ENCODE measurements at places on chromosomes 6 and 20.
A peak's percentile ranks its signal among the peaks of the same experiment; 100 is the strongest.

DNA sequence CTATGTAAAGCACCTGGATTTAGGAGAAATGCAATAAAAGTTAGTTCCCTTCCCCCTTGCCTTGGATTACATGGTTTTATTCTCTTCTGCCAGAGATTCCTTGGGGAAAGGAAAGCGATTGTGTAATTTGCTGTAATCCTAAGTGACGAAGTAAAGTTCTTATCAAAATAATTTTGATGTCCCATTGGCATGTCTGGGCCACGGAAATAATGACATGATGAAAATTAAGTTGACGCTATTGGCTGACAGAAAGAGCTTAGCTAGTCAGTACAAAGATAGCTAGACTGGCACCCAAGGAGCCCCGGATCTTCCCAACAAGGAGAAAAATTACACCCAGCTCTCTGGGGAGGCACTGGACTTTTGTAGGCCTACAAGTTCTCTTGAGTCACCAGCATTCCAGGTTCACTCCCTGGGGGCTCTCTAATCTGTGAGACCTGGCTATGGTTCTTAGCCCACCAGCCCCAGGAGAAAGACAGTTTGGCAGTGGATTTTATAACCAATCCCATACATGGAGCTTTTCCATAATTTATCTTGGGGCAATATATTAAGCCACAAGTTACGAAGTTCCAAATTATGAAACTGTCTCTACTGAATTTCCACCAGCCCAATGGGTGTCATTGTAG, 59.9 kb downstream of the FOXA2 start:
- no peak for DNase-seq

DNA sequence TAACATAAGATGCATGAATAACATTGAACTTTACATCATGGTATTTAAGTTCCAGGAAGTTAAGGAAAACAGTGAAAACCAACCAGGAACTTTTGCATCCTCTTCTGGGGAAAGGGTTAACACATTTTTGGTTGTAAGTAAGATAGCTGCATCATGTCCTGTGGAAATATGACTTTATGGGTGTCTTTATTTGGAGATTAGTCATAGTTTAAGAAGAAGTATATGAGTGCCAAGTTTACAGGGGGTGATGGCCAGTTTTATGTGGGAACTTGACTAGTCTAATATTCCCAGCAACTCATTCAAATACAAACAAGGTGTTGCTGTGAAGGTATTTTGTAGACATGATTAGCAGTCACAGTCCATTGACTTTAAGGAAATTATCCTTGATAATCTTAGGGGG, 78.0 kb downstream of the PDE10A start:
- no peak for DNase-seq

DNA sequence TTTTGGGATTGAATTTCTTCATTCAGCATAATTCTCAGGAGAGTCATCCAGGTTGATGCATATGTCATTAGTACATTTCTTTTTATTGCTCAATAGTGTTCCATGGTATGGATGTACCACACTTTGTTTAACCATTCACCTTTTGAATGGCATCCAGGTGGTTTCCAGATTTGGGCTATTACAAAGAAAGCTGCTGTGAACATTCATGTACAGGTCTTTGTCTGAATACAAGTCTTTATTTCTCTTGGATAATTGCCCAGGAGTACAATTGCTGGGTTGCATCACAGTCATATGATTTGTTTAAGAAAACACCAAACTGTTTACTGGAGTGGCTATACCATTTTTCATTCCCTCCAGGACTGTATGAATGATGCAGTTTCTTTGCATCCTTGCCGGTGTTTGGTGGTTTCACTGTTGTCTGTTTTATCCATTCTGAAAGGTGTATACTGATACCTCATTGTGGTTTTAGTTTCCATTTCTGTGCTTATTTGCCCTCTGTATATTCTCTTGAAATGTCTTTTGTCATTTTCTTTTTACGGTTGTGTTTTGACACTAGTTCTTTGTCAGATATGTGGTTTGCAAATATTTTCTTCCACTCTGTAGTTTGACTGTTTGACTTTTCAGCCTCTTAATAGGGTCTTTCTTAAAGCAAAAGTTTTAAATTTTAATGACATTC, 8.8 kb downstream of the CDKAL1 start:
- DNase-seq = peak; percentile 43

GRCh38 chr6:120274547-120274946, 925.0 kb upstream of the MAN1A1 start:
- no peak for DNase-seq

DNA sequence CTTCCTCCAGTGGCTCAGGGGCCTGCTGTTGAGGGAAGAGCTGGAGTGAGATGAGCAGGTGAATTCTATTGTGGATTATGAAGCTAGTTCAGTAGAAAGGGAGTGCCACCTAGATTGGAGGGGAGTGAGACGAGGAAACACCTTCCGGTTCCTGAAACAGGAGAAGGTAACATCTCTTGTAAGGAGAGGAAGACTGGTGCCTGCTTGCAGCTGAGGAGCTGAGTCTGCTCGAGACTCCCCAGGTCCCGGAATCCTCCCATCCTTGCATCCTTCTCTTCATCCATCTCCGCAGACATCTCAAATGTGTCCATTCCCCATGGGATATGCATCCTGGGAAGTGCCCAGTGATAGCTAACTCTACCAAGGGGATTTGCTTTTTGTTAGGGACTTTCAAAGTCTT, 242.9 kb upstream of the ZFP64 start:
- DNase-seq = no peak

- no peak for DNase-seq
Measured at GRCh38 chr20:58716476-58717277, 24.1 kb downstream of the NPEPL1 start.

- DNase-seq = no peak
Measured at GRCh38 chr6:161347988-161348627, 74.2 kb upstream of the AGPAT4 start.

DNA sequence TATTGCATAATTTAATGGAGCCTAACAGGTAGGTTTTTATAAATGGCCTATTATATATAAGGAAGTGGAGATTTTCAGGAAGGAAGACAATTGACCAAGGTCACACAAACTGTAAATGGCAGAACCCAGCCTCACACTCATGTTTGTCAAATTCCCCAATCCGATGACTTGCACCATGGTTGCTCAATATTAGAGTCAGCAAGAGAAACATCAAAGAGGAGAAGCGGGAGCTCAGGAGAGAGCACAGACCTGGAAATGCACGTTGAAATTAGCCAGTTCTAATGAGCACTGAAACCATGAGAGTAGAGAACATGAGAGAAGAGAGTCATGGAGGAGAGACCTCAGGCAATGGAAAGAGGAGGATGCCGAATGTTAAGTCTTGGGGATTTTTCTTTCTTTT, 13.5 kb upstream of the MLIP start:
- DNase-seq = no peak

DNA sequence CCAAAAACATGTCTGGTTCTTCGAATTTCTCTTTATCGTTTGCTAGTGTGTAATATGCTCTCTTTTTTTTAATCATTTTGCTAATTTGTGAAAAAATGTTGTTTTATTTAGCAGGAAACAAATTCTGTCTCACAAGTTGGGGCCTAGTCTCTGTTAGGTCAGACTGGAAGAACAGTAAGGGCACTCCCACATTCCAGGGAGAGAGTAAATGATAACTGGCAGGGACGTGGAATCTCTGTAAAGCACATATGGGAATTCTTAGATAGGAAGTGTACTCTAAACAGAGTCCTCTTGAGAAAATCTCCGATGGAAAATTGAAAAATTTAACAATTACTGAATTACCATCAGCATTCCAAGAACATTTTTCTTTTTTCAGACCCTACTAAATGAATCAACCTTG, 16.4 kb upstream of the CCDC28A start:
- no peak for DNase-seq

DNA sequence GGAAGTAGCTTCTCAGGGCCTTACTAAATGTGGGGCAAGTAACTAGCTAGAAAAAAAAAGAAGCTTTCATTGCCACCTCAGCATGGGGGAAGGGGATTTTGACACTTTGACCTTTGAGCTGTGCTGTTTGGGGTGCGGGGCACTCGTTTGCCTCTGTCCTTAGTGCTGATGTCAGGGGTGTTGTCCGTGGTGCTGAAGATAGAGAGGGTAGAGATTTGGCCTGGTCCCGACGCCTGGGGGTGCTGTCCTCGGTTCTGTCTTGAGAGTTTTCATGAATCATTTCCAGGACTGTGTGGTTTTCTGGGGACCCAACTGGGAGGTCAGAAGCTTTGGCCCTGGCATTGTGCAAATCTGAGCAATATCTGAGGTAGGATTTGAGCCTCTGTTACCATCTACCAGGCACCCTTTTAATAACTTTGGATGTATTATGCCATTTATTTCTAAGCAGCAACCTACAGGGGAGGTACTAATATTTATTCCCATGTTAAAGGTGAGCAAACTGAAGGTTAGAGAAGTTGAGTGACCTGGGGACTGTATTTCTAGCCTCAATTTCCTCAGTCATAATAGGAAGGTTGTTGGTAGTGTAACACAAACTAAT, 78.0 kb downstream of the DLGAP4 start:
- peak; percentile 41 for DNase-seq

DNA sequence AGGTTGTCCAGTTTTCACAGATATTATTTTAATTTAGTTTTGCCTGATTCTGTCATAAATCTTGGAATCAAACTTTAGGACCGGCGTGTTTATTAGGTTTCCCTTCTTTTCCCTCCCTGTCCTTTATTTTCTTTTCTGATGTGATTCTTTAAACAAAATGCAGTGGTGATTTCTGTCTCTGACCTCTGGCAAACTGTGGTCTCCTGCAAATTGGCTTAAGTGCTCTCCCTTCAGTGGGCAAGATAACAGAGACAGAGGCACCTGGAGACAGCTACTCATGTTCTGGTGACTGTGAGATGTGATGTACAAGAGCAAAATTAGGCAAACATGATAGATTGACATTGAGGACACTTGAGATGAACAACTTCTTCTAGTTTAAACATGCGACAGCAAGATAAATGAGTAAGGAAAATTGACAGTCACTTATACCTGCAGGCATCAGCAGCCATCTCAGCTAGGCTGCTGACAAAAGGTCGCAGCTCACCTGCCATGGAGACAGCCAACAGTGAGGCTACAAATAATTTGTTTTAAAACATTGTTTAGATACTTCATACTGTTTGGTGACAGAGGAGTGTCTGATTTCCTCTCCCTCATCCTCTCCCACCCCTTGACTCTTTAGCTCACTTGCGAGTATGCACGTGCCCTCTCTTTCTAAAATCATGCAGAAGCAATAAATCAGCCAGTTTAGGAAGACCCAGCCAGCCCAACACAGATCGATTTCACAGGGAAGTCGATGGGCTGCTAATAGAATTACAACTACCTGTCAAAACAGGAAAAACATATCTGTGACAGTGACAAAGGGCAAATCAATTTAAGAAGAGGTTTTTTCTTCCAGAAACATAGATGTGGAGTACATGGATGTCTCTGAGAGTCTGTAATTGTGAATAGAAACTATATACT, 63.4 kb upstream of the MAP3K7 start:
- DNase-seq = no peak

GRCh38 chr20:20010639-20011500, 6.3 kb upstream of the NAA20 start:
- DNase-seq = no peak

GRCh38 chr6:145836170-145836569, 21.6 kb upstream of the FBXO30 start:
- peak; percentile 5 for DNase-seq

GRCh38 chr6:132205946-132206345, 195.3 kb downstream of the MOXD1 start:
- DNase-seq = no peak

GRCh38 chr20:50712771-50713656, 18.4 kb upstream of the PARD6B start:
- no peak for DNase-seq

- DNase-seq = no peak
Measured at GRCh38 chr6:18004256-18004985, 17.0 kb upstream of the KIF13A start.

DNA sequence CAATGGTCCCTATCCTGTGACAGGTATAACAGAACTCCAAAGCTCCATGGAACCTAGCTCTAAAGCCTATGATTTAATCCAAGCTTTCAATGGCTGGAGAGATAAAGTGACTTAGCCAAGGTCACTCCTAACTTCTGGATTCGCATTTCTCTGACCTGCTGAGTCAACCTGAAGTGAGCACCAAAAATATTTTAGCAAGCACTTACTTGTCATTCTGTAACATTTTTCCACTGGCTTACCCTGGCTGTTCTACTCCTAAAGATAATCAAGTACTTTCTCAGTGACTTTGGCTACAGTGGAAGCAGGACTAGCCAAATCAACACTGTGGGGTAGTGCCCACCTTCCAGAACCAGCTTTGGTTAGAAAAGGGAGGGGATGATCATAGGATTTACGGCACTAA, 188.3 kb downstream of the OGFRL1 start:
- no peak for DNase-seq

DNA sequence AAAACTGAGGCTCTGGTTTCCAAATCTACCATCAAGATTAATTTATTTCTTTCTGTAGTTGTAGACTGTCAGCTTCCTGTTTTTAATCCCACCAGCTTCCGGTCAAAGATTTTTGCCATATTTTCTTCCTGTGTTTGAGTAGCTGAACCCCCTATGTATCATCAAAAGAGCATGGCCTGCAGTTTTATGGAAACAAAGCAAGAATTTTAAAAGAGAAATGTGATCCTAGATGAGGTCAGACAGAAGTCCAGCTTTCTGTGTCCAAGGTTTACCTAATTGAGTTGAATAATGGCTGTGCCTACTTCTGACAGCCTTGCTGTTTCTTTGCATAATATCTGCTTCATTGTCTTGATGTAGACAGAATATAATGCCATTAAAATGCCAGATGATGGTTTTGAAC, 163.7 kb downstream of the CARMIL1 start:
- DNase-seq = no peak

DNA sequence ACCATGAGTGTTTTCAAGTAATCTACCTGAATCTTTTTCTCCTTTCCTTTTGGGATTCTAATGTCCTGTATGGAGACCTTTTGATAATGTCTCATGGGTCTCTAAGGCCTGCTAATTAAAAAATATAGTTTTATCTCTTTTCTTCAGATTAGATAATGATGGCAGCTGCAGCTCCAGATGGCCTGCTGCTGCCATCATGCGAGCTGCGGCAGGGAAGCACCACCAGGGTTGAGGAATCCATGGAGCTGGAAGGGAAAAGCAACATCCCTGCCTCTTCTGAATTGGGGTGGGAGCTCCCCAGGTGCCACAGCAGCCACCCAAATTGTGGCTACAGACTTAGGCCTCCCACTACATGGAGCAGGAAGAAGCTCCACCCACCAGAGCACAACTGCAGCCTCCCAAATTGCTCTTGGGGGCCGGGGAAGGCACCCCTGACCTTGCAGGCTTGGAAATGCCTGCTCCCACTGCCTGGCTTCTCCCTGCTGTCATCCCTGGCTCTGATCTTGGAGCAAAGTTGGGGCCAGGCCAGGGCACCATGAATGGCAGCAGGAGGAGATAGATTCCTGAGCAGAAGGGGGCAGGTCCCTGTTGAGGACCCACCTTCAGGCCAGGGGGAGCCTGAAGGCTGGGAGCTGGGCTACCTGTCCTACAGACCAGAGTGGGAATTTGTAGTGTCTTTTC, 189.6 kb upstream of the MAN1A1 start:
- no peak for DNase-seq

DNA sequence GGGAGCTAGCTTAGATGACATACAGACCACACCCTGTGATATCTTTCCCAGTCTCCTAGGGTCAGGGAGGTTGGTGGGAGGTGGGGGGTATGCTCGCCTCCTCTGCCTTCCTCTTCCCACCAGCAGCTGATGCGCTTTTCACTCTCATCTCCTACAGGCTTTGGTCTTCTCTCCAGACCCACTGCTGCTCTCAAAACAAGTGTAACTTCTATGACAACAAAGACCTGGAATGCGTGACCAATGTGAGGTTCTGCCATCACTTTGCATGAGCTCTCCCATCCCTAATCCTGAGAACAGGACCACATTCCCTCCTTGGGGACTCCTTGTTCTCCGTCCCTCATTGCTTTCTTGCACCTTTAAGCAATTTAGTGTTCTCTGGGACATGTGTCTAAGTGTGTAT, 2.7 kb downstream of the CTSA start:
- DNase-seq = no peak

GRCh38 chr6:138818496-138819194, 22.8 kb downstream of the ECT2L start:
- DNase-seq = peak; percentile 28

All from suppressor macrophage (primary cell).